ENCODE measurements at places on chromosomes 13 and 19.

- DNase-seq, result no peak
These were observed 147.1 kb downstream of the MTUS2 start for GRCh38 chr13:28967029-28967915.

DNA sequence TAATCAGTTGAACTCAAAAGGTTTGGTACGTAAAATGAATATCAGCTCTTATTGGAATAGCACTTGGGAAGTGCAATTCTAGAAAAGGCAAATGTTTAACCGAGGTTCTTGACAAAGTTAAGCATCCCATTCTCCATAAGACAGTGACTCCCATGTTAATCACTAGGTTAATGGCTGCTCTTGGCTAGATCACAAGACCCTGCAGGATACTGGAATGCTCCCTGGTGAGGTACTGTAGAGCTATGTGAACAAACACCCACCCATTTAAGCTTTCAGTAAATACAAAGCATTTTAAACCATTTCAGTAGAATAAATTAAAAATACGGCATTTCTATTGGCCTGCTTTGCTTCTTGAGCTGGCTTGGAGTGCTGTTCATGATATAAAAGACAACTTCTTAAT lies 56.5 kb downstream of the TDRD3 start:
- no peak for DNase-seq

GRCh38 chr19:53958168-53958571 lies 4.6 kb upstream of the CACNG8 start:
- no peak for DNase-seq

DNA sequence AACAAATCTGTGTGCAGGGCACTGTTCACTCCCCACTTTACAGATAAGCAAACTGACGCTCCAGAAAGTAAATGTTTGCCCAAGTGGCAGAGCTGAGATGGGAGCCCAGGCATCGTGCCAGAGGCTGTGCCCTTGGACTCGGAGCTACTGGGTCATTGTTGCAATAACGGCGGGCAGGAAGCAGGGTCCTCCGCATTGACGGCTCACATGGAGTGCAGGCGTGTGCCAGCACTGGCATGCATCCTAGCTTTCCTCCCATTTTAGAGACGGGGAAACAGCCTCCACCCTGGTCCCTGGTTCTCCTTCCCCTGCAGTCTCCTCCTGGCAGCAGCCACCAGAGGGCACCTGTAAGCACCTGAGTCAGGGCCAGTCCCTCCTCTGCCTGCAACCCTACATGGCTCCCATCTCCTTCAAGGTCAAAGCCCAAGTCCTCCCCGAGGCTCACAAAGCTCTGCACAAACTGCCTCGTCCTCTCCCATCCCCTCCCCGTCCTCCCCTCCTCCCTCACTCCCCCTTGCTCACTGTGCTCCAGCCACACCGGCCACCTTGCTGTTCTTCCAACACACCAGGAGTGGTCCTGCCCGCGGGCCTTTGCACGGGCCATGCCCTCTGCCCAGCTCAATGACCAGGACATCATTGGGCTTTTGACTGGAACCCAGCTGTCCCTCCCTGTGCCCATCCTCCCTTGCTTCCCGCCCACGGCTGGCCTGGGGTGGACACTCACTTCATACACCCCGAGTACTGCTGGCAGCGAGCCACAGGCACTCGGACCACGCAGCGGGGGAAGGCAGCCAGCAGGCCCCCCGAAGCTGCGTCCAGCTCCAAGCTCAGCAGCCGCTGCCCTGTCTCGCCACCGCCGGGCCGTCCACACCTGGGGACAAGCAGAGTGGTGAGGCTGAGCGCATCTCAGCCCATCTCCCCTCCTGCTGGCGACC lies 7.7 kb upstream of the LRG1 start:
- no peak for DNase-seq

- no peak for DNase-seq
These were observed 273.7 kb downstream of the FGF9 start for GRCh38 chr13:21944610-21945009.

Measured in AG09319 (cell line).